NCI-H226 (cell line): ENCODE measurements at places on chromosomes 3 and 15.

- DNase-seq = peak; percentile 26
These were observed 12.4 kb downstream of the NTRK3 start for GRCh38 chr15:88243895-88244787.

- no peak for DNase-seq
These were observed 21.4 kb downstream of the SCG3 start for GRCh38 chr15:51702710-51703109.

- no peak for DNase-seq
These were observed 131.4 kb upstream of the EIF1B start for GRCh38 chr3:40178012-40178594.

DNA sequence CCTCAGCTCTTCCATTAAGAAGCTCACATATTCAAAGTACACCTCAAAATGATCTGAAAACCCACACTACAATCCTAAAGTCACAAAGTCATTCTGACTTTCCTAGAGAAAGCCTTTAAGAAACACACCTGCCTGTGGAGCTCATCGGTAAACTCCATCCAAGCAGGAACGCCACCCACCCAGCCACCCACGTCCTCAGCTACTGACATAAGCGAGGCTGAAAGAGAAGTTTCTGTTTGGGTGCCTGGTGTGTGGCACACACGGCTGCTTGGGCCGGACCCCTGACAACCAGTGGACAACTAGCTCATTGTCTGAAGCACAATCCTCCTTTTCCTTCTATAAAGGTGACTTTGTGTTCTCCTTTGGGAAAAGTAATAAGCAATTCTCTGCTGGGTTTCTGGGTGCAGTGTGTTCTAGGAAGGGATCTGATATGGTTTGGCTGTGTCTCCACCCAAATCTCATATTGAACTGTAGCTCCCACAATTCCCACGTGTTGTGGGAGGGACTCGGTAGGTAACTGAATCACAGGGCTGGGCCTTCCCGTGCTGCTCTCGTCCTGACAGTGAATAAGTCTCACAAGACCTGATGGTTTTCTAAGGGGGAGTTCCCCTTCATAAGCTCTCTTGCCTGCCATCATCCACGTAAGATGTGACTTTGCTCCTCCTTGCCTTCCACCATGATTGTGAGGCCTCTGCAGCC is 26.1 kb downstream of the FAM174B start:
- no peak for DNase-seq

DNA sequence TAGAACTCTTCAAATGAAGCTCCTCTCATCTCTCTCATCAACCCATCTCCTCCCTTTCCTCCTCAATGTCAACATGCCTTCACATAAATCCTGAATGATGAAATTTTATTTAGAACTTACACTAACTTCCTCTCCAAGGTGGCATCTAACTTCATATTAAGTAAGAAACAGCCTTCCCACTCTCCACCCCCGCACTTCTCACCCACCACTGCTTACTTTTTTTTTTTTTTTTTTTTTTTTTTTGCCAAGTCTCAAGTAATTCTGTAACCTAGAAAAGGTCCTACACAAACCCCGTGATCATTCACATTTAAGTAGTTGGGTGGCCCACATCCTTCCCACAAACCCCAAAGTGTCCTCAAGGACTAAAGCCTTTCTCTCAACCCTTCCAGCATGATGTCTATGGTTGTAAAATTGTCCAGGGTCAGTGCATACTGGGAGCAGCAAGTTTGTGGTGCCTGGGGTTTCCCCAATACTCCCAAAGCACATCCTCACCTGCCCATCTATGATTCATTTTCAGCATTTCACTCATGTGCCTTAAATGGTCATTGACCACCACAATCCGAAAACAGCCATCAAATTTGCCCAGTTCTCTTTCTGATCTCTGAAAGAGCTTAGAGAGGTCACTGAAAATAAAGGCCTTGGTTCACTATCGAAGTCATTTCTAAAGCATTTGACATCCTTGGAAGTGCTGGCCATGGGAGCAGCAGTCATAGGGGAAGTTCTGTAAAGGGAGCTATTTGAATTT is 47.2 kb downstream of the CD86 start:
- DNase-seq = no peak

DNA sequence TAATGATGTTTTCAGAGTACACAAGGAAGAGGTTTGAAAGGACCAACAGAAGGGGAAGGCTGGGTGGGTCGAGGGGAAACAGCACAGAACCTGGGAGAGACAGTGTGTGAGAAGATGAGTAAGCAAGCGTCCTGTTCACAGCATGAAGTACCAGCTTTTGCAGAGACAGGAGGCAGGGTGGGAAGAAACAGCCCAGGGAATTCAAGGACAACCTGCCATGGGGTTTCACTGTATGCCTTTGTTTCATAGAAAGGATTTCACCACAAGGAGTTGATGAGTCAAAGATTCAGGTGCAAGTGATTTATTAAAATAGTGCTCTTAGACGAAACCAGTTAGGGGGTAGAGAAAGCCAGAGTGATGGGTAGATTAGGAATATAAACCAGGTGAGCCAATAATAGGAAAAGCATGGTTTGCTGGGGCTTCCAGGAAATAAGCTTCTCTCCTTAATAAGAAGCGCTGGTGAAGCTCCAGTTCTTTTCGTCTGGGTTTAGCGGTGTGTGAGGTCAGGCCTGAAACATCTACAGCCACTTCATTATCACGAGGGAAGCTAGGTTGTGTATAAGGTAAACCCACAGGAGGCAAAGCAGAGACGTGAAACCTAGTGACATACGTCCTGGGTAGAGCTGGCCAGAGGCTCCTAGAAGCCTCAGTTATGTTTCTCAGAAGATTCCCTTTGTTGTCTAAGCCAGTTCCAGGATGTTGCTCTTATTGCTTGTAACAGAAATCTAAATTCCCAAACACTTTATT is 3.9 kb downstream of the HHLA2 start:
- no peak for DNase-seq

DNA sequence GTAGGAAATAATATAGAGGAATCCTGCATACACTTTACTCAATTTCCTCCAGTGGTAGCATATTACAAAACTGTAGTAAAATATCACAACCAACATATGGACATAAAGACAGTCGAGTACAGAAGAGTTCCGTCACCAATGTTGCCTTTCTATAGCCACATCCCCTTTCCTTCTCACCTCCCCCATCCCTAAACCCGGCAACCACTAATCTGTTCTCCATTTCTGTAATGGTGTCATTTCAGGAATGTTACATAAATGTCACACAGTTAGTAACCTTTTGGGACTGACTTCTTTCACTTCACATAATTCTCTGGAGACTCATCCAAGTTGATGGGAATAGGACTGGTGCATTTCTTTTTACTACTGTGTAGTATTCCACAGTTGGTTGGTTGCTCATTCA is 41.4 kb upstream of the ATG7 start:
- no peak for DNase-seq

- no peak for DNase-seq
These were observed 38.2 kb downstream of the VPS8 start for GRCh38 chr3:184850201-184850600.

DNA sequence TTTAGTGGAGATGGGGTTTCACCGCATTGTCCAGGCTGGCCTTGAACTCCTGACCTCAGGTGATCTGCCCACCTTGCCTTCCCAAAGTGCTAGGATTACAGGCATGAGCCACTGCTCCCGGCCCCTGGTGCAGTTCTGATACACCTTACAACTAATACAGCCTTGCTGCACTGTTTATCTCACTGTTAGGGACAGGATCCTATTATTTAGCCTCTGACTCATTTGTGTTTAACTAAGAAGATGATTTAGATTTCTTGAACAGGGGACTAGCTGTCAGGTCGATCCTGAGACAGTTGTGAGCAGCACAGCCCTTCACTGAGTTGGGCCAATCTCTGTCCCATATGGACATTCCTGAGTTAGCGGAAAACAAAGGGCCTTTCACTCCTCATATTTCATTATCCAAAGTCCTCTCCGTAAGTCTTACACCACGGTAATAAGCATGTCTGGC is 19.2 kb downstream of the GYG1 start:
- DNase-seq = no peak

- no peak for DNase-seq
These were observed 264 bp upstream of the CMTM6 start for GRCh38 chr3:32502946-32503286.

DNA sequence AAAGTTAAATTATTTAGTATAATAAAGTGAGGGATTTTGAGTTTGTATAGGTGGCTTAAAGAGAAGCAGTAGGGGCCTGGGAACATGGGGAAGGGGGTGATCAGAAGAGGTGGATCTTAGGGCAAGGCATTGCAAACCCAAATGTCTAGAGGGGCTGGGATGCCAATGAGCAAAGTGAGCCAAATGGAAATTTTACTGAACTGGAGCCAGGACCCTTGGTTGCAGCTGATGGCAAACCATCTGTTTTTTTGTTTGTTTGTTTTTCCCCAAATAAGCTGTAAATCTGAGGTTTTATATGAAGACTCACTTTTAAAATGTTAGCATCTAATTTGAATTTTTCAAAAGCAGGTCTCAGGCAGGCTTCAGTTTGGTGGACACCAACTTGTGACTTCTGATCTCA is 14.8 kb upstream of the PARP14 start:
- no peak for DNase-seq

GRCh38 chr15:32733281-32733680 is 15.5 kb downstream of the GREM1 start:
- no peak for DNase-seq

DNA sequence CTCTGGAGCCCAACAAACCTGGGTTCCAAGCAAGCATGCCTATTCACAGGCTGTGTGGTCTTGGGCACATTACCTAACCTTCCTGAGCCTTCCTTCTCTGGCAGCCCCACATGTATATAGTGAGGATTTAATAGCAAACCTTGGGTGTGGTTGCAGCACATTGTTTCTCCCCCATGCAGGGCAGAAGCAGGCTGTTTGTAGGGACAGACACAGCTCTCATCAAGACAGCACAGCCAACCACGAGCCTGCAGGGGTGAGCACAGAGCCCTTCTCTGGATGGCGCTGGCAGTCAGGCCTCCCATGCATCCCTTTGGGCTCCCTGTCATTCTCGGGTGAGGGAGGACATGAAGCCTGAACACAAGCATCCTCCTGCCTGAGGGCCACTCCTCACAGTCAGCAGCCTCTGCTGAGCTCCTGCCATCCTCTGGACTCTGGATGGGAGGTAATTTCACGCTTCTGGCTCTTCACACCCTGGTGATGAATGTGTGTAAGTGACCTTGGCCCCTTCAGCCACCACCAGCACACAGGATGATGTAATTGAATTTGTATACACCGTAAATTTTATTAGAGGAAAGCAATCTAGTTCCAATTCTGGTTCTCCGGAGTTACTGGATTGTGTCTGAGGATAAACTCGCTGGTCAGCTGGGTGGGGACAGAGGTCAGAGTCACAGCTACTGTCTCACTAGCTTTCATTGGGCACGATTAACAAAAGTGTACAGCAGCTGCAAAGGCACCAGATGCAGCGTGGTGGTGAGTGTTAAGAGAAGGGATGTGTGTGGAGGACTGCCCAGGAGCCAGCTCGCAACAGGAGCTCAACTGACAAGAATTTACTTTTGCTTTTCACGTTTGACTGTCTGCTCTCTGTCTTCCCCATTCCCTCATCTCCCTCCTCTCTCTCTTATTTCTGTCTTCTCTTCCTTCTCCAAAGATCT is 118.1 kb downstream of the CLSTN2 start:
- DNase-seq = no peak

GRCh38 chr3:38782148-38782547 is 33.9 kb downstream of the SCN10A start:
- no peak for DNase-seq

DNA sequence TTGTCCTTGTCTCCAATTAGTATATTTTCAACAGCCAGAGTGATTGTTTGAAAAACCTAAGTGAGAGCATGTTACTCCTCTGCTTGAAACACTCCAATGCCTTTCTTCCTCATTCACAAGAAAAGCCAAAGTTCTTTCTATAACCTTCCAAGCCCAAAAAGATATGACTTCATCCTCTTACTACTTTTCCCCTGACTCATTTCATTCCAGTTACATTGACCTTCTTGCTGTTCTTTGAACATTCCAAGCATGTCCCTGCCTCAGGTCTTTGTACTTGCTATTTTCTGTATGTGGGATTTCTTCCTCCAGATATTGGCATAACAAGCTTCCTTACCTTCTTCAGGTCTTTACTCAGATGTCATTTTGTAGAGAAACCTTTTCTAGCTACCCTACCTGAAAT is 28.3 kb downstream of the EHHADH start:
- peak; percentile 73 for DNase-seq

GRCh38 chr3:3110749-3111361 is 681 bp upstream of the IL5RA start:
- DNase-seq = no peak

DNA sequence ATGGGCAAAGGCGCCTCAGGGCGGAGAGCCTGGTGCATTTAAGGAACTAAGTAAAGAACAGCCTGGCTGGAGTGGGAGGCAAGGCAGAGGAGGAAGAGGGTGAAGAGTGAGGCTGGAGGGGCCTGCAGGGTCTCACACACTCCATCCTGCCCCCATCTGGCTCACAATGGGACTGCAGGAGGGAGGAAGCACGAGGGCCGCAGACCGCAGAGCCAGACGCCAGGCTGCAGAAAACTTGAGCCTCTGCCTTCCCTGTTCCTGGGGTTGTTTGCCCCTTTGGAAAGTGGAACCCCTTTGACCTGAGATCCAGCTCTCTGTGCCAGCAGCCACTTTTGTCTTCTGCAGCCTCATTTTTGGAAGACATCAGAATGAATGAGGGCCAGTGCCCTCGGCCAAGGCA is 138.0 kb downstream of the SRGAP3 start:
- no peak for DNase-seq

DNA sequence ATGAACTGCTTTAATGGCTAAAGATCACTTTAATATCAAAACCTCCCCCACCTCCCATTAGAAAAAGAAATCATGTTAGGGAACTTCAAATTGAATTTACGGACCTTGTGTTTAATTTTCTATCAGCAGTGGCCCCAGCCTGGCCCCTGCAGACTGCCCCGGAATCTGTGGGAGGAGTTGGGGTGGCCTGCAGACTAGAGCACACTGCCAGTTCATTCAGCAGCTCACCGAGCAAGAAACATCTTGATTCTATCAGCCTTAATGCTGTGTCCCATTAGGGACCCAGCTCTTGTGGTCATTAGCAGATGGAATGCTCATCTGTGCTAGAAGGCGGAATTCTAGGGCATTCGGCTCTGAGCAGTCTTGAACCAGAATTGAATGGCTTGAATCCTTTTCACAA is 54.2 kb downstream of the FLNB start:
- DNase-seq = no peak

GRCh38 chr3:42442640-42443039 is 32.2 kb upstream of the LYZL4 start:
- DNase-seq = no peak

DNA sequence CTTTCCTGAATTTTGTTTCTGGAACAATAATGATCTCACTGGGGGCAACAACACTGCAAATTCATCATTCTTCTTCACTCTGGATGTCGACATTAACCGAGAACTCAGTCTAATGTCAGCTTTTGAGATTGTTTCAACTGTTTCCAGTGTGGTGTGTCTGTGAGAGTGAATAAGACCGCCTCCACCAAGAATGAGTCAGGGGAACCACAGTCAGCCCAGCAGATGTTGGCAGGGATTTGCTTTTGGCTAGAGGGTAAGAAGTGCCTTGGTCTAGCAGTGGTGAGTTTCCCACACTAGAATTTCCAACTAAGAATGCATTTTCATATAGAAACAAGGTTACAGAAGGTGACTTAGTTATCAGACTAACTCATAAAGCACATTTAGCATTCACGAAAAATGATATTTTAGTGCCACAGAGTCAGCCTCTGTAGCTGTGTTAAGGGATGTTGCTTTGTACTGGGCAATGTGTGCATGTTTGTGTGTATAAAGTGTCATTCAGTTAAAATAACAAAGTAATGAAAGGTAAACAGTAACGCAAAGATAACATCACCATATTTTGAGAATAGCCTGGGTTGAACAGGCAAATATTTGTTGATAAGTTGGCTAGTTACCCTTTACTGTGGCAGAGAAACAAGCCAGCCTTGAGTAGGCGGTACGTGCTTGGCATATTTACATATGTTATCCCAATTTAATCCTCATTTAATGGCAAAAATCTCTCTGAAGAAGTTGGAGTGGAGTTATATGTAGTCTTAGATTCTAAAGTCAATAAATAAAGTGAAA is 33.8 kb downstream of the DRD3 start:
- peak; percentile 92 for DNase-seq
